Muscle of arm (tissue), 14 donors: ENCODE measurements at places on chromosomes 7 and 10.
A peak's percentile ranks its signal among the peaks of the same experiment; 100 is the strongest.

DNA sequence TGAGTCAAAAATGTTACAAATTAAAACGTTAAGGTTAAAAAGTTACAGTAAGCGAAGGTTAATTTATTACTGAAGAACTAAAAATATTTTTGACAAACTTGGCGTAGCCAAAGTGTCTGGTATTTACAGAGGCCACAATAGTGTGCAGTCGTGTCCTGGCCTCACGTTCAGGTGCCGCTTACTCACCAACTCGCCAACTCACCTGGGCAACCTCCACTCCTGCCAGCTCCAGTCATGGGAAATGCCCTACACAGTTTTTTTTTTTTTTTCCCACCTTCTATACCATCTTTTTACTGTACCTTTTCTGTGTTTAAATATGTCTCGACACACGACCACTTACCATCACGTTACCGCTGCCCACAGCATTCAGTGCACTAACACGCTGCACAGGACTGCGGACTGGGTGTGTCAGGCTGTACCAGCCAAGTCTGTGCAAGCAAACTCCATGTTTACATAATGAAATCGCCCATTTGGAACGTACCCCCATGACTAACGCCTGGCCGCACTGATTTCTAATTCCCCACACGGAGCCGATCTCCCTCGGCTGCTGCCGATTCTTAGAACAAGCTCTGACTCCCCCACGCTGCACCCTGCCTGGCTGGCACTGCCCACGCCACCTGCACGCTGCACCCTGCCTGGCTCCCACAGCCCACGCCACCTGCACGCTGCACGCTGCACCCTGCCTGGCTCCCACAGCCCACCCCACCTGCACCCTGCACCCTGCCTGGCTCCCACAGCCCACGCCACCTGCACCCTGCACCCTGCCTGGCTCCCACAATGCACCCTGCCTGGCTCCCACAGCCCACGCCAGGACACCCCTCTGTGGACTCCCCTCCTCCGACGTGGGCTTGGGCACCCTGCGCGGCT is 203.1 kb downstream of the ZMYND11 start:
- DNase-seq, result no peak

GRCh38 chr10:386771-387592 is 251.7 kb downstream of the ZMYND11 start:
- DNase-seq, result no peak

- DNase-seq, result no peak
These were observed 67.4 kb upstream of the ADGRA1 start for GRCh38 chr10:133020193-133020817.

DNA sequence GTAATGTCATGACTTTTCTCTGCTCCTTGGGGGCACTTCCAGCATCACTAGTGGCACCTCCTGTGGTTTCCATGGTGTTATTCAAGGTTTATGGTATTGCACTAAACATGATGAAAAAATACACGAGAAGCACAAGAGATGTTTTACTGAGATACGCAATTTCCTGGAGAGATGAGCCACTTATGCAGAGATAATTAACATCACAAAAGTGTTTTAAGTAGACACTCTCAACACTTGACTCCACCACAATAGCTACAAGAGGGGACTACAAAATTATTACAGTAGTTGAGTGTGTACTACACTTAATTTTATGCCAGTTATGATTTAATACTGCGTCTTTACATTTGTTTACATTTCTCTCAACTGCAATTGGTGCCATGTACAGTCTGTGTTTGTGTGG is 906.7 kb downstream of the DNAJB9 start:
- DNase-seq, result no peak

- DNase-seq, result peak; percentile 65
These were observed 30.0 kb downstream of the NET1 start for GRCh38 chr10:5442065-5442989.
